ENCODE measurements at places on chromosomes 4 and X.

- DNase-seq, result no peak
Observed at GRCh38 chr4:93657527-93657926, 171.0 kb upstream of the ATOH1 start.

DNA sequence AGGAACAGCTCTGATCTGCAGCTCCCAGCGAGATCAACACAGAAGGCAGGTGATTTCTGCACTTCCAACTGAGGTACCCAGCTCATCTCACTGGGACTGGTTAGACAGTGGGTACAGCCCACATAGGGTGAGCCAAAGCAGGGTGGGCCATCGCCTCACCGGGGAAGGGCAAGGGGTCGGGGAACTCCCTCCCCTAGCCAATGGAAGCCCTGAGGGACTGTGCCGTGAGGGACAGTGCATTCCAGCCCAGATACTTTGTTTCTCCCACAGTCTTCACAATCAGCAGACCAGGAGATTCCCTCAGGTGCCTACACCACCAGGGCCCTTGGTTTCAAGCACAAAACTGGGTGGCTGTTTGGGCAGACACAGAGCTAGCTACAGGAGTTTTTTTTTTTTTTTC lies 555.9 kb downstream of the BCOR start:
- DNase-seq, result no peak

DNA sequence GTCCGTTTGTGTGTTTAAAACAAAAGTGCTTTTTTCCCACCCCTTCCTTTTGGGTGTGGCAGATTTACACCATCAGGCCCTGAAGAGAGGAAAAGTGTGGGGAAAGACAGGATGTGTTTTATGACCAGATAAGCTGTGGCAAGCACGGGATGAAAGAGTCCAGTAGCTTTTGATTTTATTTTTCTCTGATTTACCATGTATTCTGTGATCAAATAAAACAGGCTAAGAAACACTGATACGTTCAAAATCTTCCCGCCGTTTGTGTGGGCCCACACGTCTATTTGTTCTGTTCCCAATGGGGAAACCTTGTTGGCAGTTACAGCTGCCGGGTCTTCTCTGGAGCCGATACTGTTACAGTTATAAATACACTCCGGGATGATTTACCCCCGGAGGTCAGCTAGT lies 10.8 kb downstream of the LRP2BP start:
- no peak for DNase-seq

DNA sequence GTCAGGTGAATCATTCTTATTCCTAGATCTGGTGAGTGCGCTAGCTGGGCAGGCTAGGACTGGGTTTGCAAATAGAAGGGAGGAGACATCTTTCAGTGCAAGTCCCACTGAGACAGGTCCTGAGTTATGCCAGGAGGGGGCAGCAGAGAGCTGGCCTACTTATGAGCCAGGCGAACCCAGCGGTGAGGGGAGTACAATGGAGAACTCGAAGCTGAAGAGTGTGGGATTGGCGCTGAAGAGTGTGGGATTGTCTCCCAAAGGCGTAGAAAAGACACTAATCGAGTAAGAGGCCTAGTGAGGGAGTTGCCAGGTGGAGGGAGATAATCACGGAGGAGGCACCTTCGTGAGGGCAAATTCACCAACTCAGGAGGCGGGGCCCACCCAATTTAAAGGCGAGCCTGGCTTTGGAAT lies 91.7 kb upstream of the CXorf66 start:
- DNase-seq, result peak; percentile 88

- no peak for DNase-seq
Observed at GRCh38 chrX:57178605-57179004, 41.4 kb upstream of the SPIN2A start.

- no peak for DNase-seq
Observed at GRCh38 chr4:4668355-4669210, 126.7 kb upstream of the STX18 start.

- no peak for DNase-seq
Observed at GRCh38 chrX:2589186-2590020, 88.6 kb upstream of the DHRSX start.

DNA sequence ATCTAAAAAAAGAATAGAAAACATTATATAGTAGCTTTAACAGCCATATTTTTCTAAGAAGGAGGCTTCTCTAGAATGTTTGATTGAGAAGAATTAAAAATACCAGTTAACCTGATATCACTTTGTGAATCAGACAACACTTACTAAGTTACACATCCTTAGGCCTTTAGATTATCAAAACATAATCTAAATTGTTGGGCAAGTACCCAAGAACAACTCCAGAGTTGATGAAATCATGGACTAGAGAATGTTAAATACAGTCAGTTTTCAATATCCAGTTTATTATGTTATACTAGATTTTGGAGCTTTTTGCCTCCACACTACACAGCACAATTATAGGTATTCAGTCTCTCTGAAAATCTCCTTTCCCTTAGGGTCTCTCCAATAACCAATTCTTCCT lies 39.6 kb downstream of the ARL13A start:
- DNase-seq, result no peak

GRCh38 chr4:112938461-112939058 lies 110.9 kb upstream of the ANK2 start:
- peak; percentile 61 for DNase-seq

DNA sequence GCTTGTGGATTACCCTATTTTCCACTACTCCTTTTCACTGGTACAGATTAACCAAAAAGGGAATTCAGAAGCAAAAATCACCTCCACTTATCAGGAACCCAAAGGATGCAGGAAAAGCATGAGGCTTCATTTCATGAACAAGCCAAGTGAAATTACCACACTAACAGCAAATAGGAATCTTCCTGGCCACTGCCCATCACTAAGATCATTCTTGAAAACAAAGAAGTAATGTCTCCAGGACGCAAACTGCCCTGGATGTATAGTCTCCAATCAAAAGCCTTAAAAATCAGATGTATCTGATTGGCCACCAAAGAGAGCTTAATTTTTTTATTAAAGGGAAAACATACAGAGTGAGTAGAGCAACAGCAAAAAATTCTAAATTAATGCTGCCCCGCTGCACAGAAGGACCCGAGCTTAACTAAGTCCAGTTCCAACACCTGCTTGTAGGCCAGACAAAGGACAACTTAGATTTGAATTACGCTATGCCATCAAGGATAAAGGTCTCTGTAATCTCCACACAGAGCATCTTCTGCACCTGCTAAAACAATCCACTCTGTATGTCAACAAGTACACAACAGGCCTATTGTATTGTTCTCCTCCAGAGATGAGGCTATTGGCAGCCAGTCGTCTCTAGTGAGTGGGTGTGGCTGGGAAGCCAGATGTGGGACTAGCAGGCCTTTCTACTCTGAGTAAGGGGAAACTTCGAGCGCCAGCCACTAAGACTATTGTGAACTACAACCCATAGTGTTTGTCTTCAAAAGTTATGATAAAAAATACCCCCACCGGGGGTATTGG lies 12.4 kb downstream of the ZDHHC9 start:
- peak; percentile 72 for DNase-seq

DNA sequence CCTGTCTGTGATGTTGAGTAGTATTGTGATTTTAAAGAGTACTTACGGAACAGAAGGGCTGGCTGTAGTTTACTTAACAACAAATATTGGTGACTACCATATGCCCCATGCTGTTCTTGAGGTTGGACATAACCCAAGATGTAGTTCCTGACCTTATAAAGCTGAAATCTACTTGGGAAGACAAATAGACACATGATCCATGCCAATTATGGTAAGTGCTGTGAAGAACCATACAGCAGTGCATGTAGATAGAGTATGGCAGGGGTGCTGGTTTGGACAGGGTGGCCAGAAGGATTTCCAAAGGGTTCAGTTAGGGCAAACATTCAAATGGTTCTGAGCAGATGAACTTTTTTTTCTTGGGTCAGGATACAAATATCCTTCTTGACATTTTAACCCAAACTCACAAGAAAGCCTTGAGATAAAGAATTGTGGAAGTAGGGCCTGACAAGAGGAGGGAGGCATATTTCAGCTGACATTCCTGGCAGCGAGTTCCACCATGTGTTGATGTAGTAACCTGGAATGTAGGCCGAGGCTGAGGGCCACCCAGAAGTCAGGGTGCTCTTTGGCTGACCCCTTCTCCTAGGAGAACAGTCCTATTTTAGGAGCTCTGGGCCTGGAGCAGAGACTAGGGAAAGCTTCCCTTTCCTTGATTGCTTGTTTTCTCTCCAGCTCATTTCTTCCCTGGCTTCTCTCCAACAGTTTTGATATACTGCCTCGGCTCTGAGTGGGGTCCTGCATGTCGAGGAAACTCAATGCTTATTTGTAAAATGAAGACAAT lies 74.2 kb downstream of the FREM3 start:
- no peak for DNase-seq

GRCh38 chrX:104987063-104987462 lies 233.4 kb downstream of the TEX13A start:
- DNase-seq, result no peak

GRCh38 chrX:103911236-103911635 lies 51.2 kb upstream of the TMSB15B start:
- no peak for DNase-seq

- no peak for DNase-seq
Observed at GRCh38 chrX:9362363-9362928, 102.4 kb upstream of the TBL1X start.

DNA sequence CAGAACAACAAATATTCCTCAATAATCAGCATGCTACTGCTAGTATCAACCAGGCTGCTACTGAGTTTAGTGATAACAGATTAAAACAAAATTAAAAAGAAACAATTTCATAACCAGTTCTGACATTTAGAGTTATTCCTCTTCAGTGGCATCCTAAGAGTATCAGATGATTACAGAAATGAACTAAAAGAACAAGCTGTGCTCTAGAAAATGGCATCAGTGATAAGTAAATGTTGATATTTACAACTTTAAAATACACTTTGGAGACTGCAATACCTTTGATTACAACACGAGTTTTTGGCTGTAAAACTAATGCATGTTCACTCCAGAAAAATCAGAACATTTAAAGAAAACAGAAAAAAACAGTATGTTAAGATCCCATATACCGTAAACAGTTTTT lies 72.9 kb downstream of the ADGRA3 start:
- DNase-seq, result no peak

GRCh38 chr4:38177035-38177546 lies 216.9 kb downstream of the PTTG2 start:
- DNase-seq, result no peak

GRCh38 chr4:189304809-189305208 lies 635.9 kb upstream of the FRG1 start:
- no peak for DNase-seq

DNA sequence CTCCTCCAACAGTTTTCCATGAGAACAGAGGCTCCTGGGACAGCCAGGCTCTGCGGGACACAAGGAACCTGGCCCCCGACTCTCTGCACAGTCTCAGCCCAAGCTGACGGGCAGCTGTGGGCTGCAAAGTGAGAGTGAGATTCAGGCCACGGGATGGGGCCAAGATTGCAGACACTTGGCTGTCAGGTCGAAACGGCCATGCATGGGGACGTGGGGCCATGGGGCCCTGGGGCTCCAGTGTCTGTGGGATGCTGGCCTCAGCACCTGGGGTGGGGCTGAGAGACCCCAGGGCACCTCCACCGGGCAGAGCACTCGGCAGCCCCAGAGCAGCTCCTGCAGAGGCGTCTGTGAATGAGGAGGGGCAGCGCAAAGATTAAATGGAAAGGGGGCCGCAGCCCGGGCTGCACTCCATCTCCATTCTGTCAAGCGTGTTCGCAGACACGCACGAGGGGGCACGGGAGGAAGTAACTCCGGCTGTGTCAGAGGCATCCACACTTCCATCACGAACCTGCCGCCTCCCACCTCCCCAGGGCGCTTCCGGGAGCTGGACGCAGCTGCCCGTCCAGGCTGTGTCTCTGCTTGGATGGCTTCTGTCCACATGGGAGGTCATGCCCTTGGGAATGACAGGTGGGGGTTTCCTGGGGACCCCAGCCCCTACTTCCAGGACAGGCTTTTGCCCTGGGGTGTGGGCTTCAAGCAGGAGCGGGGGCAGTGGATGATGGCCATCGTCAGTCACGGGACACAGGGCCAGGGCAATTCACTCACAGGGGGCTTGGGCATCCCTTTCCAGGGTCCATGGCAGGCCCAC lies 82.8 kb upstream of the NKX1-1 start:
- no peak for DNase-seq

DNA sequence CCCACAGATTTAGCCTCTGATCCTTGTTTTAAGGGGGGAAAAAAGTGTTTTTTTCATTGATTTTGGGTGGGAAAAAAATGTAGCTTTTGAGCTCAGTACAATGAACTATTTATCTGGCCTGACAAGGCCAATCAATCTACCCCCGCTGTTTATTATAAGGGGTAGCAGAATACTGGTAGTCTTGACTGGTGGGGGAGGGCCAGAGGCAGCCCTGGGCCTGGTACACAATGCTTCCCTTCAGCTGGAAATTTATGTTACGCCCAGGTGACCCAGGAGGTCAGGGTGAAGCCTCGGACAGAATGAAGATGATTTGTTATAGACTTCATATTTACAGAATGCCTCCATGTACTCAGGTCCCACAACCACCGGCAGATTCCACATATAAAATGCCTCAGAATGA lies 143.2 kb downstream of the SH3KBP1 start:
- DNase-seq, result no peak

GRCh38 chrX:153970357-153971123 lies 1.1 kb downstream of the HCFC1 start:
- peak; percentile 69 for DNase-seq

- DNase-seq, result no peak
Observed at GRCh38 chrX:8773117-8773516, 28.1 kb downstream of the FAM9A start.

DNA sequence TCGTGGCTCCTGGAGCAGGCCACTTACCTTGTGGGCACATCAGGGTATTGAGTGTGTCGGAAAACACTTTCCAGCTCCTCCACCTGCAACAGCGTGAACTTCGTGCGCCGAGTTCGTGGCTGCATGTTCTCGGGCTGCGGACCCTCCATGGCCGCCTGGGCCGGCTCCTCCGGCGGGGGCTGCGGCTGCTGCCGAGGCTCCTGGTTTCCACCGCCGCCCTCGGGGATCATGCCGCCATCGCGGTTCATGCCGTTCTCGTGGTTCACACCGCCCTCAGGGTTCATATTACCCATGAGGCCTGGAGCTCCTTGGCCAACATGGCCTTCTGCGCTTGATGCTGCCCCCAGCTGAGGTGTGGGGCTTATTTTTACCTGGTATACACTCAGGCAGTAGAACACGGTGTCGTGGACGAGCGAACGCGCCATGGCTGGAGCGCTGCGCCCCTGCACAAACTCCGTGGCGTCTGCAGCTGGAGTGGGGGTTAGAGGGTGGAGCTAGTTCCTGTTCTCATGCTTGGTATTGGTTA lies at the start of gene RHOXF1:
Gene RHOXF1 (minus strand): TSS at position 476 of the 526 bp plus-strand sequence. CDS start 51 bp downstream, at position 425.
- DNase-seq, result no peak

DNA sequence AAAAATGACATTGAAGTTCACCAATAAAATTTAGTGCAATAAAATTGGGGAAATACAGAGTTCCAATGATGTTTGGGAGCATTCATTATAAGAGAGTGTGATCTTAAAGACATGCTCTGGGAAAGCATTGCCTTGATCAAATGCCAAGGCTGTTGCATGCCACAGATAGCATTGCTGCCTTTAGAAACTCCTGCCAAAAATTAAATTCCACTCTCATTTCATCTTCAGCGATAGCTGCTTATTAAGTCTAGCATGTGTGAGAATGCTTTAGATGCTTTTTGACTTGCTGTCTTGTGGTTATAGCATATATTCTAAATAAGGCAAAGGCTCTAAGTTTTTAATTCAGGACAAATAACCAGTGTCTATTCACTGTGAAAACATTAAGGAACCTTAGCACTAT lies 49.3 kb downstream of the NPNT start:
- DNase-seq, result no peak
